ENCODE measurements at places on chromosomes 12 and 14.
A peak's percentile ranks its signal among the peaks of the same experiment; 100 is the strongest.

DNA sequence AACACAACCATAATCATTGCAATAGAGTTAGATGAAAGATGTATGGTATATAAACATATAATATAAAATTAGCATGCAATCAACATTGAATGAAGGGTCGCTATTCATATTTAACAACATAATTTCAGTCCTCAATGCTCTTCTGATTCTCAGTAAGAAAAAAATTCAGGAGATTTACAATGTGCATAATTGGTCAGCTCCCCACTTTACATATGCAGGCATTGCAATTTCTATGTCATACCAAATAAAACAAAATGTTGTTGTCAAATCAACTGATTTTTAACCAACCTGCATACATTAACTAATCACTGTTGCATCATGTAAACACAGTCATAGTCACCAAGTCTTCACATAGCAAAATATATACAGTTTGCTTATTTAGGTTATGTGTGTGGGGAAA is 5.2 kb upstream of the SLCO1A2 start:
- no peak for DNase-seq

GRCh38 chr14:55129428-55130195 is 560 bp downstream of the LGALS3 start:
- peak; percentile 24 for DNase-seq

GRCh38 chr14:104431929-104432541 is 147.5 kb upstream of the C14orf180 start:
- DNase-seq: no peak

DNA sequence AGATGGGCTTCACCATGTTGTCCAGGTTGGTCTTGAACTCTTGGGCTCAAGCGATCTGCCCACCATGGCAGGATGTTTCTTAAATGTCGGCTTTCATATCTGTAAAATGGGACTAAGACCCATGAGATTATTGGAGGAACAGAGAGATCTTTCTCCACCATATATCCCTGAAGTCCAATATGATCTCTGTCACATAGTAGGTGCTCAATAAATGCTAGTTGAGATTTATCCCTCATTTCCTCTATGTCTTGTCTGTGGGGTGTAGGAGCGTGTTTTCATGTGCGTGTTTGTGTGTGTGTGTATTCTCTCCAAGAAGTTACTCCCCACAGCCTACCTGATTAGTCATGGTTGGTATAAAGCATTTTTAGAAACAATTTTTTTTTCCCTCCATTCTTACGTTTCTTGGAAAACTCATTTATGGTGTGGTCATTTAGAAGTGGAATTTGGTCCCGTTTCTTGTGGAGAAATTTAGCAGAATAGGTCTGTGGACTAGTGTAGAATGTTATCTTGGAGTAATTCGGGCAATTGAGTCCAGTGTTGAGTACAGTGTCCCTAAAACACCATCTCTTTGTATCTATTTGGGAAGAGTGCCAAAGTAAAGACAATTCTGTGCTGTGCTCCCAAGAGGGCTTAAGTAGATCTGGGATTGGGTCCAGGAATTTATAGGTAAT is 4.3 kb downstream of the STRAP start:
- DNase-seq: no peak

GRCh38 chr14:89658977-89659670 is 242.1 kb upstream of the FOXN3 start:
- no peak for DNase-seq

- no peak for DNase-seq
Observed at GRCh38 chr12:24903329-24904088, 45.4 kb downstream of the BCAT1 start.

- no peak for DNase-seq
Observed at GRCh38 chr12:57575771-57576612, 15.0 kb upstream of the PIP4K2C start.

GRCh38 chr12:94650143-94651056 is at the start of gene TMCC3:
TSS of gene TMCC3 (minus strand) at chr12:94650557. CDS start at chr12:94650430, 127 bp downstream.
- no peak for DNase-seq

DNA sequence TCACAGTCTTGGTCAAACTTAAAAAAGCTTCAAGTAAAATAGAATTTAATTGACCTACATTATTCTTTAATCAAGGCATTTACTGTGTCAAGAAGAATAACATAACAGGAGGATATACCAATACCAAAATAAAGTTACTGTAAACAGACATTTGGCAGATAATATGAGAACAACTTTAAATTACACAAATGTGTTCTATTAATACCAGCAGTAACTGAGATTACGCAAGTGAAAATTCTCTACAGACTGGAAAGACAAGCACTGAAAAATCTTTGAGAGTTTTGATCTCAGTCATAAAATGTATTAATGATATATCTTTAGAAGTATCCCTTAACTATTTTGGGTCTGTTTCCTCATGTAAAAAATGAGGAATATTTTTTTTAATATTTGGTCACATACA is 169.2 kb upstream of the SOX5 start:
- DNase-seq: no peak

- DNase-seq: no peak
Observed at GRCh38 chr12:29734734-29735133, 49.0 kb downstream of the TMTC1 start.

GRCh38 chr14:65581799-65582198 is 169.3 kb downstream of the FUT8 start:
- DNase-seq: no peak

- no peak for DNase-seq
Observed at GRCh38 chr14:68212361-68212760, 392.8 kb downstream of the RAD51B start.

DNA sequence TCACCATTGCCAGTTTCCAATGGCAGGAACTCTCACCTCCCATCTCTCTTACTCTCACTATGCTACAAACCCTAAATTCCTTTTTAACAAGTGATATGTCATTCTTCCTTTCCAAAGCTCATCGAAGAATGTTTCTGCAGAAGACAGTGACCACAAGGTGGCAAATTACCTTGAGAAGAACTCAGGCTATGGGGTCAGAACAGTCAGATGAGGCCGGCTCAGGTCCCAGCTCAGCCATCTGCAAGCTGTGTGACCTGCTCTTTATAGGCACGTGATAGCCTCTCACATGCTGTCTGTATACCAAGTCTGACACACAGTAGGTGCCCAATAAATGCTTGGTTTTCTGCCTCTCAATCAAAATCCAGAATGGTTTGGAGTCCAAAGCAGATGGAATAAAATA is 80.7 kb downstream of the FOXN3 start:
- DNase-seq: no peak

Measured in stimulated activated CD4-positive, alpha-beta T cell treated with anti-CD3 and anti-CD28 coated beads, Interleukin-2, amount 100 ng/mL, for 48 hours (primary cell).